CD4-positive, alpha-beta T cell treated with Interleukin-10 for 1 hour (primary cell): ENCODE measurements at places on chromosomes 1 and 21.

DNA sequence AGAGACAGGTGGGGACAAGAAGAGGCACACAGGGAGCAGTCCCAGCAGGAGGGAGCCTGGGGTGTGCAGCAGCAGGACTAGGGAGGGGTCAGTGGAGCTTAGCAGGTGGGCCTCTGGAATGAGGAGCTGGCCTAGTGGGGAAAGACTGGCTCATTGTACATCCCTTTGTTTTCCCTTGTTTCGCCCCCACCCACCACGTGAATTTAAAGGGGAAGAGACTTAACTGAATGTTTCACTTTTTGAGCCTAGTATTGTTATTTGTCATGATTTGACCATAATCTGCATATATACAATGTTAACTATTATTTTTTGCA is 181.7 kb downstream of the DHRS3 start:
- DNase-seq: no peak

DNA sequence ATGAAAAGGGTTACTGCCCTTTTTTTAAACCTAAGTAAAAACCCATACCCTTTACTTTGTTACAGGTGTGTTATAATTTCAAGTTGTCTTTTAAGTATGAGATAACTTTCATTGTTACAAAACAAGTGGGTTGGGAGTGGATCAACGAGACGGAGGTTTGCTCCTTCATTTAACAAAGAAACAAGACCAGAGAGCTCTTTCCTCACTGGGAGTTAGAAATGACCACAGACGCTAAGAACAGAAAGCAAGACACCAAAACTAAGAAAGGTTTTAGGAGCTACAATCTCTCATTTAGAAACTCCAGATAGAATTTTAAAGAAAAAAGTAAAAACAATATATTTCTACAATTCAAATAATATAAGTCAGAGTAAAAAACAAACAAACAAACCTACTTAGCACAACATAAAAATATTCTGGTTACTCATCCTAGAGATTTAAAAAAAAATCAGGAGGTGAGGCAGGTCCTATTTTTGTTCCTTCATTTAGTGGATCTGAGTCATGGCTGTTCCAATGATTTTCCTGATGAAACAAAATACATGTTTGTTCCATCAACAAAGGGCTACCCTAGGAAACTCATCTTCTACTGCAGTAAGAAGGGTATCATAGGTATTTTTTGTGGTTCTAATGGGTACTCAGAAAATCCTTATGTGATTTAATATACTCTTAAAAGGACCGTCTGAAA is 33.0 kb downstream of the APP start:
- DNase-seq: no peak

GRCh38 chr1:201582705-201583442 is 43.9 kb downstream of the NAV1 start:
- DNase-seq: no peak

DNA sequence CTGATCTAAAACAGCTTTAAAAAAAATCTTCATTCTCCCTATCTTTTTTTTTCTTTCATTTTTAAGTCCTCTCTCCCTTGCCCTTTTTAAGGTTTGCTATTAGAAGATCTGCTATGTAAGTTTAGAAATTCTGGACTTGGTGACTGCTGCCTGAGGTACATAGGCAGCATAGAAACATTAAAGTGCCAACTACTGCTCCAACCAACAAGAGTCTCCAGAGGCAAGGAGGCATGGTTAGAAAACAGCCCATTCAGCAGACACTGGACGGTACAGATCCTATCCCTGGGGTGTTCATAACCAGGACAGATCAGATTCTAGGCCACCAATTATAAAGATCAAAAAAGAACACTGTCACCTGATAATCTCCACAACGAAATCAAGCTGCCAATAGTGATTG is 36.6 kb downstream of the GPR3 start:
- DNase-seq: no peak

- no peak for DNase-seq
Observed at GRCh38 chr1:166365081-166365480, 198.3 kb upstream of the FAM78B start.

GRCh38 chr1:36035154-36035553 is 48.7 kb upstream of the TEKT2 start:
- DNase-seq: no peak

DNA sequence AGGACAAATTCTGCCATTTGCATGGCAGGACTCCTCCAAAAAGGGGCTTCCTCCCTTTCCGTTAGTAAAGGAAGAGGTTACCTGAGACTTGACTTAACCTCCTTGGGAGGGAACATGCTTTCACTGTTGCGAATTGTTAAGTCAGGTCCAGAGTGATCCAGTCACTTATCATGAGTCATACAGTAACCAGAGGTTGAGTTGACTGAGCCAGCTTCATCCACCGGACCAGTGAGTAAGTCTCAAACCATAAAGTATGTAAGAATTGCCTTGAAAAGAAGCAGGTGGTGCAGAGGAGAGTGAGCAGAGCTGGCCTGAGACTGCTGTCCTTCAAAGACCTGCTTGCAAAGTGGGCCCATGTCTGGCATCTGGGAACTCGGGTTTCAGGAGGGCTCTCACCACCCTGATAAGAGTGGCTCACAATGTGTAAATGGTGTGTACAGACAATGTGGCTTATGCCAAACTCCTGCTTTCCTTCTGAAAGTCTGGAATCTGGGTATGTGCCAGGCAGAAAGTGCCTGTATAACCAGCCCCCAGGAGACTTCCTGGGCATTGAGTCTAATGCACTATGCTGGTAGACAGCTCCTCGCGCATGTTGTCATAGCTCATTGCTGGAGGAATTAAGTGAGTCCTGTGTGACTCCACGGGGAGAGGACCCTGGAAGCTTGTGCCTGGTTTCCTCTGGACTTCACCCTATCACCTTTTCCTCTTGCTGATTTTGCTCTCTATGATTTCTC is 84.3 kb upstream of the KLHDC7A start:
- no peak for DNase-seq

GRCh38 chr1:109762821-109763645 is 690 bp downstream of the EPS8L3 start:
- DNase-seq: no peak

- no peak for DNase-seq
Observed at GRCh38 chr1:30995990-30996612, 69.4 kb downstream of the PUM1 start.

DNA sequence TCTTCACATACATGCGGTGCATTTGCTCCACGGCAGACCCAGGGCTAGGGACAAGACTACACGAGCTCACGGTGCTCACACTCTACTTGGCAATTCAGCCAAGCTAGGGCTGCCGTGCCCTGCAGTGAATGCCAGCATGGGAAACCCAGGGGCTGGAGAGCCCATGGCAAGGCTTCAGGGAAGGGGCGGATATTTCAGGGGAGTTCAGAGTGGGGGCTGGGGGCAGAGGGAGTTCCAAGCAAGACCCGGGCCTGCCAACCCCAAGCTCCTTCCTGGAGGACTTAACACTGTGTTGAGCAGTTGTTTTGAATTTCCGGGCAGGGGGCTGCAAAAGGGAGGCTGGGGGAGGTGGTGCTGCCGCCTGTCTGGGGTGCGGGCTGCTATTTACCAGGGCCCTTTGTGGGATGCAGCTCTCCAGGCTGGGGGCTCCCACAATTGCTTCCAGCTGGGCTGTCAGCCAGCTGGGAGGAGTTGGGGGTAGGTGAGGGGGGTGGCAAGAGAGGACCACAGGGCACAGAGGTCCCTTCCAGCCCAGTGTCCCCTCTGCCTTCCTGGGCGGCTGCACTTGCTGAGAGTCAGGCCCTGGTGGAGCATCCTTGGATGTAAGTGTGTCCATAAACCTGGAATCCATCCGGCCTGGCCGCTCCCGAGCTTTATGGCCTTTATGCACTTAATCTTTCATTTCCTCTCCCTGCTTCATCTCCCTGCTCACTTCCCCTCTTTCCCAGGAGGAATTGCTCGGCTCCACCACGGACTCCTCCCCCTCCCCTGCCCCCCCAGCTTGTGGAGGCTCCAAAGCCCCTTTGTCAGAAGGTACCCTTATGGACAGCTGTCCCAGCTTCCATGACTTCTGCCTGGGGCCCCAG is 55.8 kb upstream of the SSBP3 start:
- DNase-seq: no peak

GRCh38 chr21:30240661-30241060 is 24.8 kb upstream of the CLDN8 start:
- no peak for DNase-seq

GRCh38 chr1:9472386-9473031 is 66.8 kb upstream of the SLC25A33 start:
- no peak for DNase-seq
